Transverse colon (tissue), 4 donors: ENCODE measurements at places on chromosomes 12 and 14. TPM values are rescaled to one million over a fixed set of nuclear protein-coding genes. Genes with fewer than 3 reads are reported as not detected.
A peak's percentile ranks its signal among the peaks of the same experiment; 100 is the strongest.

- peaks cover 36% of the 10 kb centered on the region for H3K27me3 ChIP-seq
- H3K27ac ChIP-seq: peak overlapping the region; percentile 89
- H3K4me3 ChIP-seq: peak overlapping the region; percentile 25
Measured at GRCh38 chr12:26126340-26127284, 1.8 kb upstream of the BHLHE41 start.

DNA sequence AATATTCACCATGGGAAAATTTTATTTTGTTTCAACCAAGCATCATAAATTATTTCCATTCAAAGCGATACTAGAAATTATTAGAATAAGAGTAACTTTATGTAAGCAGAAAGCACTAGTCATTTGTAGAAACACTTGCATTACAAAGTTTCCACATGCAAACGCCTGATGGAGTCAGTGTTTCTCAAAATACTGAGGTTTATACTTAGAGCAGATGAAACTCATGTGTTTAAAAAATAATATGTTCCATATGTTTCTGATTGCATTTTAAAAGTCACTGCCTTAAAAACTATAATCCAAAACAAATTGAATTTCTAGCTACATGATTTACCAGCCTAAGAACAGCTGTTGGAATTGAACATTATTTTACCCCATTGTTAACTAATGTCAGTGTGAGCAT lies 1246.4 kb downstream of the SLC16A7 start:
- no peak overlapping the region for H3K27ac ChIP-seq
- no peak for DNase-seq
- H3K27me3 ChIP-seq: no peaks in the 10 kb centered on the region
- no peaks in the 10 kb centered on the region for H3K36me3 ChIP-seq

GRCh38 chr12:121366063-121366459 lies 13.8 kb upstream of the ANAPC5 start:
- H3K4me1 ChIP-seq: no peaks in the 10 kb centered on the region
- H3K4me3 ChIP-seq: no peak overlapping the region
- H3K27ac ChIP-seq: no peak overlapping the region
- H3K36me3 ChIP-seq: no peaks in the 10 kb centered on the region

DNA sequence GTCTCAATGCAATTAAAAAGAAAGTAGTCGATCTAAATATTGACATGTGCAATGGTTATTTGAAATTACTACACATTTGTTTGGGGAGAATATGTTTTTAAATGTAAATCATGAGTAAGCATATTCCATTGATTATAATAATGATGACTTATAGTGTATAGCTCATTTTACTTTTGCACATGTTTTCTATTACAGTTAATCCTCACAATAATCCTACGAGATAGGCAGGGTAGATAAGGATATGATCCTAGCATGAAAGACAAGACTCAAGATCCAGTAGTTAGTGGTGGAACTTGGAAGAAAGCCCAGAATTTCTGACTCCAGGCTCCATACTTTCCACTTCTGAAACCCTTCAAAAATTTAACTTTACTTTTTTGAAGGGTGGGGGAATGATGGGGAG lies 94.0 kb downstream of the NAV3 start:
- no peaks in the 10 kb centered on the region for H3K36me3 ChIP-seq
- no peaks in the 10 kb centered on the region for H3K27me3 ChIP-seq
- H3K4me1 ChIP-seq: no peaks in the 10 kb centered on the region
- no peak overlapping the region for H3K27ac ChIP-seq
- no peak overlapping the region for H3K4me3 ChIP-seq
- no peak for DNase-seq

- H3K36me3 ChIP-seq: no peaks in the 10 kb centered on the region
- H3K4me3 ChIP-seq: no peak overlapping the region
- no peaks in the 10 kb centered on the region for H3K27me3 ChIP-seq
- no peaks in the 10 kb centered on the region for H3K4me1 ChIP-seq
Measured at GRCh38 chr12:77231501-77231918, 166.1 kb upstream of the E2F7 start.

- no peaks in the 10 kb centered on the region for H3K27me3 ChIP-seq
- no peak overlapping the region for H3K4me3 ChIP-seq
- H3K27ac ChIP-seq: no peak overlapping the region
- no peak for DNase-seq
- no peaks in the 10 kb centered on the region for H3K36me3 ChIP-seq
Measured at GRCh38 chr12:66500841-66501240, 178.0 kb downstream of the GRIP1 start.

DNA sequence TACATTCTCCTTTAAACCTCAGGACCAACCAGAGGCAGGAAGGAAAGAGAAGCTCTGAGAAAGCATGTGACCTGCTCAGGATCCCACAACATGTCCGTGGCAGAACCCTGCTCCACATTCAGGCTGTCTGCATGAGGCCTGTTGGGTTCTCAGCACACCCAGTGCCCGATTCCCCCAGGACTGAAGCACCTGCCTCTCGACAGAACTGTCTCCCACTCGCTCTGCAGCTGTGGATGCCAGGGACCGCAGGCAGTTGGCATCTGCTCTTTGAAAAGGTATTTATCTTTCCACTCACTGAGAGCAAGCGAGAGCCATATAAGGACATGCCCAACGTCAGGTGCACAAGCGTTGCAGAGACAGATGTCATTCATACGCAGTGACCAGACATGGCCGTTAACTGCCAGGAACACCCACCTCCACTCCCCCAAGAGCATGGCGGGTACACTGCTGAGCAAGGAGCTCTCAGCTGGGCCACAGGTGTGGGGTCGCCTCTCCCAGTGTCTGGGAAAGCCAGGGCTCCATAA lies 18.9 kb downstream of the PITPNM2 start:
- DNase-seq: peak; percentile 59
- no peak overlapping the region for H3K4me3 ChIP-seq
- peak overlapping the region; percentile 81 for H3K27ac ChIP-seq
- H3K27me3 ChIP-seq: no peaks in the 10 kb centered on the region
- no peaks in the 10 kb centered on the region for H3K36me3 ChIP-seq

DNA sequence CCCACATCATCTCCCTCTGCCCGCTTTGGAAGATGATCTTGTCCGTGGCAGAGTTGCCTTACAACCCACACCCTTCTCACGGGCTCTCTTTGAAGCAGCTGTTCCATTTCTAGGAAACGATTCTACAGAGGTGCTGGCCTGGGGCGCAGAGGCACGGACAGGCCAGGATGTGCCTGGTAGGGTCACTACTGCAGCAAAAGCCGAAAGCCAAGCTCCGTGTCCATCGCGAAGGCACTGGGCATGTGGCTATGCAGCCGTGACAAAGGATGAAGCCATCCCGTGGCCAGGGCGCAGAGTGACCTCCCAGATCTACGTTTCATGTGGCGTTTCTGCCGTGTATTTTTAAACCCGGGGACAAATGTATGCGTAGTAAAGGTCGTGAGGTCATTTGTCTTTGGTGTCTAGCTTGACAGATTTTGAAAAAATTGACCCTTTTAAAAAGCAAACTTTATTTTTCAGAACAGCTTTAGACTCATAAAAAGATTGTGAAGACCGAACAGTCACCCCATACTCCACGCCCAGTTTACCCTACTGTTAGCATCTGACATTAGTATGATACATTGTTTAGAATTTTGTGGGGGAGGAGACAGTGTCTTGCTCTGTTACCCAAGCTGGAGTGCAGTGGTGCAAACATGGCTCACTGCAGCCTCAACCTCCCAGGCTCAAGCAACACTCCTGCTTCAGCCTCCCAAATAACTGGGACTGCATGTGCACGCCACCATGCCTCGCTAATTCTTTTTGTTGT lies 40.4 kb upstream of the NCOR2 start:
- peaks cover 55% of the 10 kb centered on the region for H3K4me1 ChIP-seq
- H3K27ac ChIP-seq: peak overlapping the region; percentile 82
- no peaks in the 10 kb centered on the region for H3K27me3 ChIP-seq
- H3K36me3 ChIP-seq: no peaks in the 10 kb centered on the region
- no peak overlapping the region for H3K4me3 ChIP-seq

Gene HOXC12
- not detected for total RNA-seq

Gene TAS2R7
- not detected for total RNA-seq

Gene OTUB2
- total RNA-seq: 2.6 TPM

Gene PHETA1
- total RNA-seq: 22.4 TPM

Gene GNG2
- 13.2 TPM for total RNA-seq

Gene IKZF4
- 6.2 TPM for total RNA-seq

Gene APOF
- total RNA-seq: not detected

Gene IRF9
- 44.2 TPM for total RNA-seq

Gene SSPN
- 103 TPM for total RNA-seq

Gene GSKIP
- total RNA-seq: 41.0 TPM

Gene CLEC4D
- not detected for total RNA-seq
